ENCODE measurements at places on chromosomes 6 and 20.

DNA sequence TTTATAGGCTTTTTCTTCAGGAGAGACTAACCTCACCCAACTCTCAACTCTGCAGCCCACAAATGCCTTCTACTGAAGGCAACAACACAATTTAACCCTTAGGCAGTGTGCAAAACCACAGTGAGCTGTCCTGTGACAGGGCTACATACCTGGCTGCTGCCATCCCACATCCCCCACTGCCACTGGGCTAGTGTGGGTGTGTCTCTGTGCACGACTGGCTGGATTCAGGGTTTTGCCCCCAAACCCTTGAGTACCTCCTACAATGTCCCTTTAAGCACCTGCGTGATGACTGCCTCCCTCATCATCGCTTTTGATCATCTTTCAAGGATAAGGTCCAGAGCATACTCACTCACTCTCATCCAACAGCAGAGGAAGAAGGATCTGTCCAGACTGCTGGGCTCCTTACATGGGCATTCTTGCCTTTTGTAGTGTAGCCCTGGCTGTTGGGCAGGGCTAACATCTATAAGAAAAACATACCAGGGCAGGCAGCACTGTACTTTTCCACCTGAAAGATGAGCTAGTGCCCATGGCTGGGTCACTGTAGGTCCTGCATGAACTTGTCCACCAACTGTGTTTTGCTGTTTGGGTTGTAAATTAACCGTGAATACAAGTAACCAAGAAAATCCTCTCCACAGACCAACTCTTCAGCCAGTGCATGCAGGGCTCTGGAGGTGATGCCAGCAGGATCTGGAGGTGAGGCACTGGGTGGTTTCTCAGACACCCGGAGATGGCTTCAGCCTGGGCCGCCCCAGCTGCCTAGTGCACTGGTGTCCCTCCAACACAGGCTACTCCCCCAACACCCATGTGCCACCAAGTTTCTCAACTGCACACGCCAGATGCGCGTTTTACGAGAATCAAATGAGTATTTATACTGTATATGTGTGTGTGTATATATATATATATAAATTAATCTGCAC lies 45.2 kb downstream of the PLCG1 start:
- no peak for DNase-seq
- no peak overlapping the region for H3K4me3 ChIP-seq
- no peaks in the 10 kb centered on the region for H3K36me3 ChIP-seq

DNA sequence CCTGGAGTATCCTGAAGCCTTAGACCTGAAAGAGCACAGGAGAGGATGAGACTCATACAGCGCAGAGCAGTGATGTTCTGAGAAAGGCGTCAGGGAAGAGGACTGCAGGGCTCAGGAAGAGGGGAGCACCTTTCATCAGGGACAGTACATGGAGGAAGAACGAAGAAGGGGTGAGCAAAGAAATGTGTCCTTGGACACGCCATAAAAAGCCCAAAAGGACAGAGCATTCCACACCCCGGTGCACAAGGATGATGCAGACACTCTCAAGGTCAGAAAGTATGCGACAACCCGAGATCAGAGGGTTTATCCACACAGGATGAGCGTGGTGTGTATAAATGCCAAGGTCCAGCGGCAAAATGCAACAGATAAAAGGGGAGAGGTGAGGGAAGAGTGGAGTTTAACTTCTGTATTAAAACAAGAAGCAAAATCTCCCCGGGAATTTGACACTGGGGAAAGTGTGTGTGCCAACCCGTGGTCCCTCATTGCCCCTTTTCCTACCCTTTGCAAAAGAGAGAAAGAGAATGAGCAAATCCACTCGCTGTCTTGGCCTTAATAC lies 64.4 kb downstream of the SLC23A2 start:
- peak overlapping the region; percentile 79 for H3K27ac ChIP-seq
- DNase-seq, result peak; percentile 91
- no peaks in the 10 kb centered on the region for H3K27me3 ChIP-seq
- peak overlapping the region; percentile 2 for H3K4me3 ChIP-seq
- peaks cover 6% of the 10 kb centered on the region for H3K36me3 ChIP-seq
- peaks cover 31% of the 10 kb centered on the region for H3K4me1 ChIP-seq

DNA sequence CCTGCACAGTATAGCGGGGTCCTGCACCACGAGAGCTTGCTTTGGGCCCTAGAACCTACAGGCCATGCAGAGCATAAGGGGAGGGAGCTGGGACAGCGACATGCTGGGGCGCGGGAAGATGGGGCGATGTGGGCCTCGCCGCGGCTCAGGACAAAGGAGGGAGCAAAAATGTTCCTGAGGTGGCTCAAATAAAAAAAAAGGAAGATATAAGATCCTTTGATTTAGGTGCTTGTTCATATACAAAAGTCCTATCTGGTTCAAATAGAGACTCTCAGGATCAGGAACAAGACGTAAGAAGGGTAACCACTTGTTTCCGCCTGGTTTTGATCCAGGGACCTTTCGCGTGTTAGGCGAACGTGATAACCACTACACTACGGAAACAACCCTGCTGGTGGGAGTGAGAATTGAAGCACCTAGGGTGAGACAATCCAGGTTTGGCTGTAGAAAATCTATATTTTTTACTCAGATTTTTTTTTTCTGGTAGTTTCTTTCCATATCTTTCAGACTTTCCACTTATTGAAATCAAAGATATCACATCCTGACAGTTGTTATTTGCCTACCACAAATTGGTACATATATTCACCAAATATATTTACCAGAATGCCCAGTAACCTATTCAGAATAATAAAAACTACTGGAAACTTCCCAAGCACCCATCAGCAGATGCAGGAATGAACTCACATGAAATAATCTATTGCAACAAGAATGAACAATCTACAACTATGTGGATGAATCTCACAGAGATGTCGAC lies 177.9 kb upstream of the ZNF184 start:
- H3K4me1 ChIP-seq, result peaks cover 19% of the 10 kb centered on the region
- H3K4me3 ChIP-seq, result peak overlapping the region; percentile 51
- H3K27ac ChIP-seq, result no peak overlapping the region
- no peaks in the 10 kb centered on the region for H3K27me3 ChIP-seq

DNA sequence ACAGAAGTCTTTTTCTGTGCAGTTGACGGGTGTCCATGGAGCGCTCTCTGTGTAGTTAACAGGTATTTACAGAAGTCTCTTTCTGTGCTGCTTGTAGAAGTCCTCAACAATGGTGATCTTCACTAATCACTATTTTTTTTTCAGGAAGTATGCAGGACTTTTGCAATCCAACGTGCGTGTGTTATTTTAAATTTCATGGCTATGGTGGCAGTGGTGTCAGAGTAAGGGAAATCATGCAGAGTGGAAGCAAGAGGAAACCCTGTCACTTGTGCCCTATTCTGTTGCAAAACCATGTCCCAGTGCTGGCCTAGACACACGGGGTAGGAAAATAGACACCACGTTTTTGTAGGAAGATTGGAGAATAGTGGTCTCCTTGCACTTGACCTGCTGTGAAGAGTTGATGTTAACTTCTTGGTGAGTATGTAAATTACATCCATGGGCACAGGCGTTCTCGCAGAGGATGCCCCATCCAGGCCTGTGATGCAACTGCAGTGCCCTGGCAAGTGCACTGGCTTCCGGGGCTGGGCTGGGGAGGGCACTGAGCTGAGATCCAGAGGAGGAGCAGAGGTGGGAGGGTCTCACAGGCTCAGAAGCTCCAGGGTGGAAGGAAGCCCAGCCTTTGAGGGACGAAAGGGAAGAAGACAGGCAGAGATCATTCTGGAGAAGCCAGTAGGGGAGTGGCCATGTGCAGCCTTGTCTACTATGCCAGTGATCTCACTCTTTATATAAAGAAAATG lies 146.5 kb downstream of the SYCP2 start:
- no peak overlapping the region for H3K4me3 ChIP-seq
- H3K27me3 ChIP-seq, result no peaks in the 10 kb centered on the region
- DNase-seq, result no peak
- no peak overlapping the region for H3K27ac ChIP-seq

GRCh38 chr6:118781897-118782296 lies 112.1 kb upstream of the ASF1A start:
- no peak overlapping the region for H3K27ac ChIP-seq
- H3K4me3 ChIP-seq, result no peak overlapping the region
- H3K27me3 ChIP-seq, result no peaks in the 10 kb centered on the region
- H3K4me1 ChIP-seq, result peaks cover 20% of the 10 kb centered on the region
- no peak for DNase-seq

GRCh38 chr20:62741701-62742491 lies 33.3 kb downstream of the NTSR1 start:
- DNase-seq, result no peak
- H3K4me3 ChIP-seq, result no peak overlapping the region
- peaks cover 11% of the 10 kb centered on the region for H3K4me1 ChIP-seq
- H3K27me3 ChIP-seq, result peaks cover 57% of the 10 kb centered on the region

GRCh38 chr6:26088344-26088743 lies 1.1 kb downstream of the HFE start:
- peak overlapping the region; percentile 84 for H3K4me3 ChIP-seq
- no peaks in the 10 kb centered on the region for H3K27me3 ChIP-seq
- peaks cover 27% of the 10 kb centered on the region for H3K4me1 ChIP-seq
- no peaks in the 10 kb centered on the region for H3K36me3 ChIP-seq
- peak overlapping the region; percentile 72 for H3K27ac ChIP-seq
- DNase-seq, result no peak

DNA sequence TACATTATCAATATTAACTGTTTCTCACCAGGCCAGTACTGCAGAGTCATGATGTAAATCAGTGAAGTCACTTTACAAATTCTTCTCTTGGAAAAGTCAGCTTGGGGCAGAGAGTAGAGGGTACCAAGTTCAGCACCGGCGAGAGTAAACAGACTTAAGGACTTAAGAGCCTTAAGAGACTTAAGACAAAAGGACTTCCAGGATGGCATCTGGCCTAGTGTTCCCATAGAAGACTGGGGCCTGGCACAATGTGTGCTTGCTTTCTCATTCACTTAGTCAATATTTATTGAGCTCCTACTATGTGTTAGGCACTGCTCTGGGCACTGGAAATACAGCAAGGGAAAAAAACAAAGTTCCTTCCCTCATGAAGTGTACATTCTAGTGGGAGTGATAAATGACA lies 1.4 kb upstream of the SNPH start:
- DNase-seq, result no peak
- no peak overlapping the region for H3K4me3 ChIP-seq
- H3K36me3 ChIP-seq, result no peaks in the 10 kb centered on the region
- H3K4me1 ChIP-seq, result no peaks in the 10 kb centered on the region

DNA sequence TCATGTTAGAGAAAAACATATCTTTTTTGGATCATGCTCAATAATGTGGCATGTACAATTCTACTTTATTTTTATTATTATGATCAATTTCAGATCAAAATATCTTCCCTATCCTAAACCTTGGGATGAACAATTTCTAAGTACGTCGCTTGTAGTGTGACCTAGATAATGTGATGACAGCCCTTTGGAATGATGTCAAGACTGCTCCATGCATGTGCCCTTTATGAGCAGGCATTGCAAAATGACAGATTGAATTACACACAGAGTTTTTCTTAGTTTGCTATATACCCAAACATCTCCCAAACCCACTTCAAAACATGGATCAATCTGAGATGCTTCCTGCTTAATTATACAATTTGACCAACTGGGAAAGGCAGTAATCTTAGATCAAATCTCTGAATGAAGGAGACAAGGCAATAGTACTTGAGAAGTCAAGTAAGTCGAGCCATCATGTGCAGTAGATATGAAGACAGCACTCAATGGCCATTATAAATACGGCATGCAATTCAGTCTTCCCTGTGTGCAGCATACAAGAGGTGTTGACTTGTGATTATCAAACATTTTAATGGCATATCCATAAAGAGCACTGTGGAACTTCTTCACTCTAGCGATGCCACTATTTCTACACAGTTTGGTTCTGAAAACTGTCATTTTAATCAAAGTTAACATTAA lies 294.8 kb downstream of the RNF144B start:
- H3K27ac ChIP-seq, result no peak overlapping the region
- no peaks in the 10 kb centered on the region for H3K36me3 ChIP-seq
- no peak overlapping the region for H3K4me3 ChIP-seq
- no peak for DNase-seq
- no peaks in the 10 kb centered on the region for H3K4me1 ChIP-seq
- H3K27me3 ChIP-seq, result no peaks in the 10 kb centered on the region

GRCh38 chr20:34771680-34772081 lies 53.8 kb downstream of the NCOA6 start:
- no peak overlapping the region for H3K27ac ChIP-seq
- no peak overlapping the region for H3K4me3 ChIP-seq
- H3K4me1 ChIP-seq, result no peaks in the 10 kb centered on the region
- peaks cover 64% of the 10 kb centered on the region for H3K36me3 ChIP-seq
- H3K27me3 ChIP-seq, result no peaks in the 10 kb centered on the region

- peaks cover 1% of the 10 kb centered on the region for H3K27me3 ChIP-seq
- H3K27ac ChIP-seq, result no peak overlapping the region
- no peak overlapping the region for H3K4me3 ChIP-seq
- no peak for DNase-seq
These were observed 184.7 kb downstream of the CDH4 start for GRCh38 chr20:61436667-61437279.

DNA sequence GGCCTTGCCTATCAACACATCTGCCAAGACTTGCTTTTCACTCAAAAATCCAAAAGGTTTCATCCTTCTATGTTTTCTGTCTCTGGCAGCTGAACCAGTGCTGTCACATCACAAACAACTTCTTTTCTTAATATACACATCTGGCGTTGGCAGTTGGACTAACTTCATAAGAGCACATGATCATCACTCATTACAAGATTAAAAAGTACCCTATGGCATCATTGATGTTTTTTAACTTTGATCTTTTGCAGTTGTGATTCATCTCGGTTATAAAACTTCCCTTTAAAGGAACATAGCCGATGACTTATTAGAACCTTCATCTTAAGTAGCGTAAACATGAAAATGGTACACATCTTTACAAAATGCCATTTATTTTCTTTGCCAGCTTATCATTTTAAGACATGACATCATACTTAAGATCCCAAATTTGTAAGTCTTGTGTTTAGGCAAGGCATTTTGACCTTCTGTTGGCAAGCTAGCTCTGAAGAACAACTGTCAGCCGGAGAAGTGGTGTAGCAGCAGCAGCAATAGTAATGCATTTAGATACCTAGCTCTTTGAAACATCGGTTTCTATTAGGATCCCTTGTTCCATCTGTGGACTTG lies 64.2 kb upstream of the SUPT3H start:
- H3K4me3 ChIP-seq, result no peak overlapping the region
- H3K36me3 ChIP-seq, result no peaks in the 10 kb centered on the region
- DNase-seq, result no peak
- H3K27me3 ChIP-seq, result no peaks in the 10 kb centered on the region
- H3K4me1 ChIP-seq, result peaks cover 17% of the 10 kb centered on the region
- H3K27ac ChIP-seq, result no peak overlapping the region

GRCh38 chr6:90456001-90456400 lies 130.9 kb downstream of the MAP3K7 start:
- H3K4me3 ChIP-seq, result no peak overlapping the region
- no peaks in the 10 kb centered on the region for H3K27me3 ChIP-seq

- no peaks in the 10 kb centered on the region for H3K4me1 ChIP-seq
These were observed 55.0 kb downstream of the TOX2 start for GRCh38 chr20:43969501-43970182.

GRCh38 chr20:60888771-60889170 lies 363.3 kb upstream of the CDH4 start:
- H3K27me3 ChIP-seq, result no peaks in the 10 kb centered on the region
- H3K27ac ChIP-seq, result no peak overlapping the region
- no peaks in the 10 kb centered on the region for H3K4me1 ChIP-seq

Measured in HepG2 (cell line).